ENCODE measurements at places on chromosomes 4 and X.

DNA sequence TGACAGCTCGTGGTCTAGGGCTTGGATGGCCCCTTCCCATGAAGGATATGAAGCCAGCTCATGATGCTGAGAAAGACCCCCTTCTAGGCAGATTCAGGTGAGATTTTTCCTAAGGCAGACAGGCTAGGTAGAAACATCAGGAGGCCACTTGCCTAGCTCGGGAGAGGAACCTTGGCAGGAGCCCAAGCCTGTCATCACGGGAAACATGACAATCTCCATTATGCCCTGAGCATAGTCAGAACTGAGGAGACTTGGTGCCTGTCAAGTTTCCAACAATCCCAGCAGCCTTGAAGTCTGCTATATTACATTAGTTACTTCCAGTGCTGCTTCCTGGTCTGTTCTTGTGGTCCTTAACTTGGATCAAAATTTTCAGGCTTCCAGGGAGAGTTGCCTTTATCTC is 18.7 kb upstream of the WDR1 start:
- no peak for DNase-seq

- no peak for DNase-seq
Measured at GRCh38 chrX:10615931-10616774, 4.2 kb downstream of the MID1 start.

- DNase-seq: no peak
Measured at GRCh38 chr4:5128569-5128968, 77.3 kb downstream of the STK32B start.

GRCh38 chrX:37287741-37288444 is 61.3 kb upstream of the PRRG1 start:
- no peak for DNase-seq

GRCh38 chr4:107857741-107858140 is 33.0 kb downstream of the SGMS2 start:
- DNase-seq: no peak

DNA sequence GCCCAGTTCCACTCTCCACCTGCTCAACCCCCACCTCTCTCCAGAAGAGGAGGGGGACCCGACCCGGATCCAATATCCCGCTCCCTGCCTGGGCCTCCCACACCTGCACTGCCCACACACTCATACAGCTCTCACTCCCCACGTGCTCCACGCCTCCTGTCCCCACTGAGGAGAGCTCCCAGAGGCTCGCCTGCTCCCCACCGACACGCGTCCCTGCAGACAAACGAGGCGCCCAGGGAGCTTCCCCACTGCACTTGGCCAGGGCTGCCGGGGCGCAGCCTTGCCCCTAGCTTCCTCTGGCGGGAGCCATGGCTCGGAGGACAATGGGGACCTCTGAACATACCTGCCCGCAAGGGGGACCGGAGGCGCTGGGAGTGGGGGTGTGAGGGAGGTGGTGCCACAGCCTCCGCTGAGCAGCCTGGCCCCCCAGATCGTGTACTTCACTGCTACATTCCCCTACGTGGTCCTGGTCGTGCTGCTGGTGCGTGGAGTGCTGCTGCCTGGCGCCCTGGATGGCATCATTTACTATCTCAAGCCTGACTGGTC is 5.0 kb downstream of the SLC6A8 start:
- no peak for DNase-seq

DNA sequence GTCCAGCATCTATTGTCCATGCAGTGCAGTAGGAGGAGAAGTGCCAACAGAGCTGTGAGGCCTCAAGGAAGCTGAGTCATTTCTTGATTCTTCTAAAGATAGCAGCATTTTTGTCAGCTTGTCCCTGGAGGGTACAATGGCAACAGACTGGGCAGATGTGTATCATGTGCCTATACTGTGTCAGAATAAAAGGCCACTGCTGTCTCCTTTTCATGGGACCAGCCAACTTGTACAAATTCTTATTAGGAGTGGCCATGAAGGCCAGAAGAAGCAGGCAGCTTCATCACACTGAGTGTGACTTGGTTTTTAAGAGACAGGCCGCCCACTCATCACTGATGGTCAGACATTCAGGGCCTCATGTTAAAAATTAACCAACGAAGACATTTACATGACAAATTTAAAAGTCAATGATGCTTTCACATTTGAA is 185.0 kb upstream of the FAM241A start:
- DNase-seq: no peak

DNA sequence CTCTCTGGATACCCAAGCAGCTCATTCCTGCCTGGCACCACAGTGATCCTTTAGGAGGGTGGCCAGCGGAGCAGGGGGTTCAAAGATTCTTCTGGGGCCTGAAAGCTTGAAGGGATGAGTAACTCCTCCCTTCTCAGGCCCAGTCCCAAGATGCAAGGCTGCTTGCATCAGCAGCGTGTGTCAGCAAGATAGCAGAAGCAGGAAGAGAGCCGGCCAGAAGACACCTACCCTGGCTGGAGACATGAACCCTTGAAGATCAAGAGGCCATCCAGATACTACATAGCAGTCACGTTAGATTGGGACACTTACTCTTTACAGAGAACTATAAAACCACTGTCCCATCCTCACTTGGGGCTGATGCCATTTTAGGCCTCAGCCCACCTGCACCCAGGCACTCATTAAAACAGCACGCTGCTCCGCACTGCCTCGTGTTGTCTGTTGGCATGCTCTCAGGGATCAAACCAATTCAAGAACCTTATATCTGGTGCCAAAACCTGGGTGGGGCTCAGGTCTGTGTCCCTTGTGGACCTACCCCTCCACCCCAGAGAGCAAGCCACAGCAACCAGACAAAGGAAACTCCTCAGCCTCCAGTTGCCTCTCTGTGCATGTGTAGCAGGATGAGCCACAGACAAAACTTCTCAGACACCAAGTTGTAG is 6.5 kb downstream of the UGT2B17 start:
- no peak for DNase-seq

GRCh38 chr4:99002279-99002678 is 6.8 kb downstream of the METAP1 start:
- DNase-seq: no peak

- no peak for DNase-seq
Measured at GRCh38 chrX:4193500-4194155, 480.2 kb upstream of the PRKX start.

DNA sequence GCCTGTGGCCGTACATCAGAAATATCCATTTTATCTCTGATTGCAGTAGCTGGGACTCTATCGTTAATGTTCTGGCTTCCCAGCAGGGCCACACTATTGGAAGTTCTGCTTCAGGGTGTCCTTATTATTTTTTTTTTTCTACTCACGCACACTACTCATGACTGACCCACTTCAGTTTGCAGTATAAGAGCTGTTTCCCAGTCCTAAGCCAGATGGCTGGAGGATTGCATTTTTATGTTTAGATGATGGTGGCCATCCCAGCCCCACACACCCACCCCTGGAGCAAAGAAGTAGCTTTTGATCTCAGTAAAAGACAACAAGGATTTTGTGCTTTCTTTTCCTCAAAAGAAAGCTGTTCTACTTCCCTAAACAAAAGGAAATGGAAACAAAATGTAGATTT is 557.0 kb upstream of the GALNTL6 start:
- no peak for DNase-seq

- peak; percentile 79 for DNase-seq
Measured at GRCh38 chr4:2935762-2936743, 27.2 kb downstream of the NOP14 start.

DNA sequence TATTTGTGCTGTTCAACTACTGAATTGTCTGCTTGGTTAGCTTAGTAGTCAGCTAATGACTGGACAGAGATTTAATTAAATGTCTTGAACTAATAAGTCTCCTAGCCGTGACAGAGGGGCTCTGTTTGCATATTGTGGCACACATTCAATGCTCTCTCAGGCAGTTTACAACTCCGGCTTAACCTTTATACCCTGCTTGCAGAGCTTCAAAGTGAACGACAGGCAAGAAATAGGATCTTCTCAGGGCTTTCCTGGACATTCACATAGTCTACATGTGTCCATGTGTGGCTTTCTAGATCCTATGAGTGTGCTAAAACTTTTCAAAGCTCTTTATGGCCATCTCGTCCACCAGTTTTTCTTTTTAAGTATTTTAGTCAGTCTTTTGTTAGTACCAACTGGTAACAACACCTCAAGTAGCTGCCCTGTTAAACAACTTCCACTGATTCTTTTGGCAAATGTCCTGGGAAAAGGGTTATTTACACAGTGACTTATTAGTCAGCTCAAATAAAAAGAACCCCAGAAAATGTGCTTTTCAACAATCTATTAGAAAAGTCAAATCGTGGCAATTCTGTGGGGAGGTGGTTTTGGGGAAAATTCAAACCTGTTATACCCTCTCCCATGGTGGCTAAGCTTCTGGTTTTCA is 28.6 kb downstream of the OR13H1 start:
- no peak for DNase-seq

GRCh38 chr4:110087070-110087708 is 111.2 kb downstream of the ELOVL6 start:
- DNase-seq: no peak

GRCh38 chrX:65127842-65128241 is 151.6 kb upstream of the ZC4H2 start:
- peak; percentile 27 for DNase-seq

DNA sequence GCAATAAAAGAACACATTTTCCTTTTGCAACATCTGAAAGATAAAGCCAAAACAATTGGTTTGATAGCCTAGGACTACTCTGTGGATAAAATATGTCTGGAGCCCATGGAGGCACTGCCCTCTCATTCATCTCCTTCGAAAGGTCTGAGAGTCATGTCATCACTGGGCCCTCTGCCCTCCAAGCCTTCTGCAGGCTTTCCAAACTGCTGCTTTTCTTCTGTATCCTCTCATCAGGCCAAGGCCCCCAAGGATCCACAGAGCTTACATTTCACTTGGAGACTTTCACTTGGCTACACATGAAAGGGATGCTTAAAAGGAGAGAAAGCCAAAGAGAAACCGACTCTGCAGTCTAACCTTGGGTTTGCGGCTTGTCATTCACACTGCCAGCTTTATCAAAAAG is 109.9 kb downstream of the SH3RF1 start:
- DNase-seq: no peak

DNA sequence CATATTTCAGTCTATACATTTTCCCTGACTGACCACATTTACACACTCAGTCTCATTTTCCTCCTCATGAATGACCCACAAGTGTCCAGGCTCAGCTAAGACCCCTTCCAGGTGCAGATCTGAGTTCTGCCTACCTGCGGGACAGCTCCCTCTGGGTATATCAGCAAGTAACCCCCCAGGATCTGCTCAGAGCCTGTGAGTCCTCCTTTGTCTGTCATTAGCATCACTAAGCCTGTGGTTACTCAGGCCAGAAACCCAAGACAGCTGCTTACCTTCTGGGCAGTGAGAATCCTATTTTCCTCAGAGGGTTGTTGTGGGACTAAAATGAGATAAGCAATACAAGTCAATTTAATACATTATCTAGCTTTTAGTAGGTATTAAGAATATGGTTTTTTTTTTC is 487.6 kb upstream of the BOD1L1 start:
- DNase-seq: no peak

- DNase-seq: no peak
Measured at GRCh38 chr4:121794505-121795188, 6.5 kb upstream of the EXOSC9 start.

DNA sequence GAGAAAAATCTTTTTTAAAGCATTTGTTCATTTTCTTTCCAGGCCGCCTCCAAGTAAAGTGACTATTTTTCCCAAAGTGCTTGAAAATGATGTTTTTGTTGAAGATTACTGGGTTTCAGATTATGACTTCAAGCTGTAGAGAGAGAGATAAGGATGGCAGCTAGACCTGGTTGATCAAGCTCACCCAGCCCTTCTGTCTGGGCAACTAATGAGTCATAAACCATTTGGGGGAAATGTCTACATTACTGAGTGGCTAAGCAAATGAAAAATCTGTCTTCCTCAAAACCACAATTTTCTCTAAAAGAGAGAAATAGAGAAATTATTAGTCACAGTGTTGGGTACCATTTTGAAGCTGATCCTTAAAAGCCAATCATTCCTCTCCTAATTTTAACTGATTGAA is 355.4 kb upstream of the CPEB2 start:
- DNase-seq: no peak

DNA sequence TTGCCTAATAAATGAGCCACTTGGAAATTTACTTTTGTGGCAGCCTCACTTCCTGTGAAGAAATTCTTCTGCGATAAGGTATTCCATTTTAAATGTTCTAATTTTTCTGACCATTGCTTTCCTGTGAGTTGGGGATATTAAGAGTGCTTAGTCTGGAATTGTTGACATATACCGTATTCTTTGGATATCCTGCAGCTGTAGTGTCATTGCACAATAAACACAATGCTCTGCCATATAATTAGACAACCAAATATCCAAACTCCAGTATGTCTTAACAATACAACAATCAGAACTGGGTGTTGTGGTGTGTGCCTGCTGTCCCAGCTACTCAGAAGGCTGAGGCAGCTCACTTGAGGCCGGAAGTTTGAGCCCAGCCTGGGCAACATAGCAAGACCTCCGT is 99.4 kb downstream of the LUZP4 start:
- no peak for DNase-seq

DNA sequence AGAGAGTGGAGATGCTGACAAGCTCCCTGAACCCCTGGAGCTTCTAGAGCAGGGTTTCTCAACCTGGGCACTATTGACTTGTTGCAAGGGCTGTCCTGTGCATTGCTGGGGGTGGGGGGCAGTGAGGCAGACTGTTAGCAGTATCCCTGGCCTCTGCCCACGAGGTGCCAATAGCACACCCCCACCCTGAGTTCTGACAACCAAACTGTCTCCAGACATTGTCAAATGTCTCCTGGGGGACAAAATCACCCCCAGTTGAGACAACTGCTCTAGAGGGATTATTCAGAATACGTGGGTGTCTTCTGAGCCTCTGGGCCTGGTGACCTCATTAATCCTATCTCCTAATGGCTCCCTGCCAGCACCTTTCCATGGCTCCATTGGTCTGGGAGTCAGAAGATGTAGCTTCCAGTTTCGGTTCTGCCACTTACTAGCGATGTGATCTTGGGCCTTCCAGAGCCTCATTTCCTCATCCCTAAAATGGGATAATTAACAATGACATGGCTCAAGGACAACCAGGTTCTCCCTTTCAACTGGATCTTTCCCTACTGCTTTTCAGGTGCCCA is 17.6 kb upstream of the PJA1 start:
- DNase-seq: no peak

GRCh38 chrX:139203651-139204570 is 326.6 kb upstream of the F9 start:
- DNase-seq: no peak

GRCh38 chr4:2009651-2010233 is 968 bp upstream of the NELFA start:
- peak; percentile 59 for DNase-seq

DNA sequence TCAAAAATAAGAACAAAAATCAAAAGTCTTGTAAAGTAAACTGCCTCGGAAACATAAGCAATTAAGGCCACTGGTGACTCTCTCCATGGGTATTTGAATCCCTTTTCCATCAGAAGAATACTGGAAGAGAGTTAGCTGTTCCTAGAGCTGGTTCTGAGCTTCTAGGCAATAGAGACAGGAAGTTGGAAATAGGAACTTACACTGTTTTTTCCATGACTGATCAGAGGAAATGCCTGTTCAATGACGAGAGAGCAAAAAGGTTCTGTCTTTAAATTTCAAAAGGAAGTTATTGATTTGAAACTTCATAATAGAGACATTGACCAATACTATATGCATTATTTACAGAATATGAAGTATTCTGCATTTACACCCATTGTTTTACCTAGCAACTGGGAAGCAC is 503.5 kb upstream of the ARX start:
- no peak for DNase-seq

- no peak for DNase-seq
Measured at GRCh38 chrX:46735622-46736021, 23.3 kb downstream of the SLC9A7 start.
